ENCODE measurements at places on chromosomes 2 and 18.

DNA sequence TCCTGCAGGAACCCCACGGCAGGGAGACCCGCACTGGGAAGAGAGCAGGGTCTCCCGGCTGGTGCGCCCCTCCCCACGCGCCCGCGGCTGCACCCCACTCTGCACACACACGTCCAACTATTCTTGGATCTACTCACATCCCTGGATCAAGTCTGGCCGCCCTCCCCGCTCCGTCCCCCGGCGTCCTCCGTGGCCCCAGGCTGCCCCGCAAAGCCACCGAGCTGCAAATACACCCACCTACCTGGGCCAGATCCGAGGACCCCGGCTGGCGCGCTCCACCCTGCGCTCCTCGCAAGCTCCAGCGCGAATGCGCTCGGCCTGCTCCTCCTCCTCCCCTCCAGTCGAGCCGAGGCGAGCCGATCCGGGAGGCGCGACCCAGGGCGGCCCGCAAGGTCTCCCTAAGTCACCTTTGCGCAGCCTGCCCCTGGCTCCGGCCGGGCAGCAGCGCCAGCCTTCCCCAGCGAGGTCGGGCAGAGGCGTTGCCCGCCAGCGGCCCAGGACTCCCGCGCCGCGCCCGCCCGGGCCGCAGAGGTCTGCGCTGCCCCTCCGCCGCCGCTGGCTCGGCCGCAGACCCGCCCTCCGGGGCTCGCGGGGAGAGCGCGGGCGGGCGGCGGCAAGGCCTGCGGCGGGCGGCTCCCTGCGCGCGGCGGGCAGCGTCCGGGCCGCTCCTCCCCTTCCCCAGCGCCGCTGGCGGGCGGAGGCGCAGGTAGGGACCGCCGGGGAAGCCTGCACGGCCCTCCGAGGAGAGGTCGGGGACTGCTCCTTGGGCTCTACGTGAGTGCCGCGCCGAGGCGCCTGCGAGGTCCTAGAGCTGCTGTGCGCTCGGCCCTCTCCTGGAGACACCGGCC, 126.0 kb downstream of the OSBPL1A start:
- DNase-seq = no peak

DNA sequence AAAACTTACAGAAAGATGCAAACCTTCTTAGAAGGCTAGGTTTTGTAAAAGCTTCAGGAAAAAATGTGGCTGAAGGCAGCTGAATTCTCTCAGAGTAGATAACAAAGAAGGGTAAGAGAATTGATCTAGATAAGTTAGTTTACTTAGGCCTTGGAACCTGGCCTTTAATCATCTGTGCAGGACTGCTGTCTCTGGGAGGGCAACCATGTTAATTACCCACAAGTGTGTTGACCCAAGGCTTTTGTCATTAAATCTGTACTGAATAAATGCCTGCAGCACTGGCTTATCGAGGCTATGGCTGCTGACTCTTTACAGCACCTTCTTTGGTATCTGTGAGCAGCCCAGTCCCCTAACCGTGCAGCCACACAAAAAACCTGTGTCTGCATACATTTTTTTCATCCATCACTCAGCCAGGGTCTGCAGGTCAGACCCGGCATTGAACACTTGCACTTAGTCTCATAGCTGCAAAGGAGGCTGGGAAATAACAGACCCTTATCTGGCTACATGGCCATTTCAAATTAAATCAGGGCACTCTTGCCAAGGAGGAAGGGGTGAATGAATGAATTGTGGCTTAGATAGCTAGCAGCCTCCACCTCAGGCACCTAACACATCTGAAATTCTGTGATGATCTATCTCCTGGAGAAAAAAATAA, 120.2 kb upstream of the MSH2 start:
- DNase-seq = no peak

GRCh38 chr2:1754461-1755170, 10.3 kb upstream of the PXDN start:
- DNase-seq = no peak

GRCh38 chr2:63514781-63515180, 73.5 kb downstream of the WDPCP start:
- DNase-seq = no peak

GRCh38 chr2:102166189-102166845, 20.5 kb upstream of the IL1RL2 start:
- no peak for DNase-seq

GRCh38 chr2:206993396-206993911, 54.1 kb downstream of the CPO start:
- DNase-seq = no peak

- DNase-seq = no peak
These were observed 17.2 kb downstream of the RALB start for GRCh38 chr2:120269816-120270215.

DNA sequence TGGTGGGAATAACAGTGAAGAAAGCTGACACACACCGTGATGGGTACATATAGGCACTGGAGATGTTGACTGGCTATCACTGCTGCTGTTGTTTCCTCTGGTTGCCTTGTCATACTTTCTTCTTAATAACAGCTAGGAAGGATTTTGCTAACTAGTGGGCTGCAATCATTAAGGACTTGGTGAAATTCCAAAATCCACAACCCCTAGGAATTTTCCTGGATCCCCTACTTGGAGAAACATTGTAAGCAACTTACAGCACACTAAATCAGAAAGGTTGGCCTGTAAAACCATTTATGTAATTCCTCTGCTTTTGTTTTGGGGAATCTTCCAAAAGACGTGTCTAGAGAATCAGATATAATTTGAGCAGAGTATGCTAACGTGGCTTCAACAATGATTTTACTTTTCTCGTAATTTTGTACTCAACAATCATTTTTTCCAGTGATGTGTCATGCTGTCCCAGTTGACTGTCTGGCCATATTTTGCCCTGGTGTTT, 8.0 kb upstream of the COL3A1 start:
- DNase-seq = no peak

Measured in fibroblast of skin of left quadriceps (primary cell).